Forelimb muscle (tissue), 1 donor: ENCODE measurements at places on chromosomes 7 and 10.
A peak's percentile ranks its signal among the peaks of the same experiment; 100 is the strongest.

GRCh38 chr7:84982199-84982598 lies 204.7 kb downstream of the SEMA3D start:
- no peak for DNase-seq

GRCh38 chr7:29892231-29892630 lies 85.9 kb downstream of the WIPF3 start:
- DNase-seq = no peak

- DNase-seq = no peak
Measured at GRCh38 chr10:91162050-91162494, 58.4 kb upstream of the PCGF5 start.

- peak; percentile 78 for DNase-seq
Measured at GRCh38 chr7:28020302-28020940, 160.2 kb downstream of the JAZF1 start.

- DNase-seq = no peak
Measured at GRCh38 chr7:146875237-146875785, 758.7 kb downstream of the CNTNAP2 start.

DNA sequence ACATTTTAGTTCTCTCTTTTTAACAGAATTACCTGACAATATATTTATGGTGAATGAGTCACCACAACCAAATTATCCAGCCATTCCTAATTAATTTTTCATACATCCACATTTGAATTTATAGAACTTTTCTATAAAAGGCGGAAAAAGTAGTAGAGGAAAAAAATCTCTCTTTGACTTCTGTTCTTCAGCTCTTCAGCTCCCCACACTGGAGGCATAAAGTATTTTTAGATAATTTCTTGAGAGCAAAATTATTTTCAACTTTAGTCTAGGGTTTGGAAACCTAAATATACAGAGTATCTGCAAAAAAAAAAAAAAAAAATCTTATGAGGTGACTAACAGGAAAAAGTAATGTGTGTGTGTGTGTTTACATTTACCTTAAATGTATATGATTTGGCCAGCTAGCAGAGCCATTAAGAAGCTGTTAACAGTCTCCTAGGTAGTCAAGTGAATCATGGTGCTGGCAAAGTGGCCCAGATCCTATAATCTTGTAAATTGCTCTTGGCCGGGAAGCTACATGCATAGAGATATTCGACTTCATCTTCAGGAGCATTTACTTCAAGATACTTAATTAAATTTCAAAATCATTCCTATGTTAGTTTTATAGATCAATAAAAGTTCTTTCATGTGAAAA lies 383.1 kb upstream of the STEAP1 start:
- DNase-seq = no peak
